Neural crest cell (in vitro differentiated cells): ENCODE measurements at places on chromosomes 16 and 17.

GRCh38 chr17:17664064-17664452 is 17.2 kb upstream of the RAI1 start:
- DNase-seq = no peak

GRCh38 chr16:2404099-2404498 is 25.1 kb upstream of the CCNF start:
- no peak for DNase-seq

DNA sequence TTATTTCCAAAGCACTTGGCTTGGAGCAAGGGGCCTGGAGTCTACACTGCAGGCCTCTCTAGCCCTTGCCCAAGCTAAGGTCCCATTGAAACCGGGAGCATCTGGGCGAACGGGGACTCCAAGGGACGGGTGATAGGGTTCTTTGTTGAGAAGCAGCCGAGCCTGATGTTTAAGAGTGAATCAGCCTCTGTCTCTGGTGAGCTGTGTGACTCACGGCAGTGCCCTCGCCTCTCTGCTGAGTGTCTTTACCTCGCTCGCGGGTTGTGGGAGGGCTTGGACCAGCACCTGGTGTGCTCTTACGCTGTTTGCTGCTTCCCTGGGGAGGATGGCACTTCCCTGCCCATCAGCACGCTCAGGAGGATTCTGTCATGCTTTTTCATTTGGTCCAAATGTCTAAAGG is 1.3 kb downstream of the HGS start:
- DNase-seq = no peak

DNA sequence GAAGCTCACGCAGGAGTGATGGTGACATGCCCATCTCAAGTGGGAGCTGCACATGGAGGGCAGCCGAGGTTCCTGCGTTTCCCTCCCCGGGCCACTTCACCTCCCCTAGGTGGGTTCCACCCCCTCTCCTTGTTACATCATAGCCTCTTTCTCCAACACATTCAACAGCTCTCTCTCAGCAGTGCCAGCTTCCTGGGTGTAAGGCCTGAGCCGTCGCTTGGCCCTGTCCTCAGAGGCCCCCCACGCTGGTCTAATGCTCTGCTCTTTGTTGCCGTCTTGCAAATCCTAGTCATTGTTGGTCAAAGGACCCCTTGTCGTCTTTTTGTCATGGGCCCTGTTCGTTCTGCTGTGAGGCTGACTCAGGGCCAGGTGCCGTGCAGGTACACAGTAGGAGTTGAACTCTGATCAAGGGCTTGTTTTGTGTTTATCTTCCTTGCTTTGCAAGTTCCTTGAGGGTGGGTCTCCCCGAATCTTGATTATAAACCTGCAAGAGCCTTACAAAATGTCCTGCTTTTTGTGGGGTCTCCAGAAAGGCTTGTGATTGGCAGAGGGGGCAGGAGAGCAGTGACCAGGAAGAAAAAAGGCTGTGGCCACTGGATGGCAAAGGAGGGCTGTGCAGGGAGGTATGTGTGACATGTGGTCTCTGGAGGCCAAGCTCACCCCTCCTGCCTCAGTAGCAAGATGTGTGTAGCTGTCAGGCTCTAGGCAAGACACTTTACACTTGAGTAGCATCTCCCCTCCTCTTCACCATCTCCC is 136.6 kb downstream of the CCDC182 start:
- DNase-seq = no peak

DNA sequence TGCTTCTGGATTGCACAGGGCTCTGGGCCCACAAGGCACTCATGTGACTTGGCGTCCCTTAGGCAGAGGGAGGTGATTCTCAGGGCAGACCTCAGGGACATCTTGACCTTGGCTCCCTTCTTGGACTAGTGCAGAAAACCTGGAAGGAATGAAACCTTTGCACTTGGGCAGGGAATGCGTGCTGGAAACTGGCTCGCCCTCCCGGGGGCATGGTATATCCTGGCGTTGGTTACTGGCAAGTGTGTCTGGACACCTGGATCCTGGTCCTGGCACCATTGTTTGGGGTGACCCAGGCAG is 63.5 kb upstream of the LGALS9 start:
- DNase-seq = no peak

- DNase-seq = no peak
These were observed 15.2 kb upstream of the MTSS2 start for GRCh38 chr16:70701036-70701435.

DNA sequence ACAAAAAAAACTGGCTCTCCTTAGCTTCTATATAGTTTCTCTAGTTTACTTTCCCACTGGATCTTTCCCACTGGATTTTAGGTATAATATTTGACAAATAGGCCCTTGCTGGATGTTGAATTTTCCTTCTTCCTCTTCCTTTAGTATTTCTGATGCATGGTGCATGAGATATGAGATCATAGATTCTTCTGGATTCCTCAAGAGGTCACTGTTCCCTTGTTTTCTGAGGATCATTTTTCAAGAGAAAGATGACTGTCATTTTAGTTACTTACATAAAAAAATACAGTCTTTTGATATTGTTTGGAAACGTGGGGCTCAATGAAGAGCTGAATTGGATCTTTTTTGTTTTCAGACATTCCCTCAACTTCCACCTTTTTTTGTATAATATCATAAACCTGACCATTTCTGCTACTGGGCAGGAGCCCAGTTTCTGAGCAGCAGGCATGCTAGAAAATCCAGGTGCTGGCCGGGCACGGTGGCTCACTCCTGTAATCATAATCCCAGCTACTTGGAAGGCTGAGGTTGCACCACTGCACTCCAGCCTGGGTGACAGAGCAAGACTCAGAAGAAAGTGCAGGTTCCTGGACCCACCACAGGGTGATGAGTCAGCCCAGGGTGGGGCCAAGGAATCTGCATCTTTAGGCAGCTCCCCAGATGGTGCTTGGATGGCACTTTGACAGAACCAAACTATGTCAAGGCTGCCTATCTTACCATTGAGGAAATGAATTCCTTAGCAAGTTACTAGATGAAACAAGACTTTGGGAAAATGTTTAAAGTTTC is 70.3 kb downstream of the SDR42E1 start:
- DNase-seq = no peak

DNA sequence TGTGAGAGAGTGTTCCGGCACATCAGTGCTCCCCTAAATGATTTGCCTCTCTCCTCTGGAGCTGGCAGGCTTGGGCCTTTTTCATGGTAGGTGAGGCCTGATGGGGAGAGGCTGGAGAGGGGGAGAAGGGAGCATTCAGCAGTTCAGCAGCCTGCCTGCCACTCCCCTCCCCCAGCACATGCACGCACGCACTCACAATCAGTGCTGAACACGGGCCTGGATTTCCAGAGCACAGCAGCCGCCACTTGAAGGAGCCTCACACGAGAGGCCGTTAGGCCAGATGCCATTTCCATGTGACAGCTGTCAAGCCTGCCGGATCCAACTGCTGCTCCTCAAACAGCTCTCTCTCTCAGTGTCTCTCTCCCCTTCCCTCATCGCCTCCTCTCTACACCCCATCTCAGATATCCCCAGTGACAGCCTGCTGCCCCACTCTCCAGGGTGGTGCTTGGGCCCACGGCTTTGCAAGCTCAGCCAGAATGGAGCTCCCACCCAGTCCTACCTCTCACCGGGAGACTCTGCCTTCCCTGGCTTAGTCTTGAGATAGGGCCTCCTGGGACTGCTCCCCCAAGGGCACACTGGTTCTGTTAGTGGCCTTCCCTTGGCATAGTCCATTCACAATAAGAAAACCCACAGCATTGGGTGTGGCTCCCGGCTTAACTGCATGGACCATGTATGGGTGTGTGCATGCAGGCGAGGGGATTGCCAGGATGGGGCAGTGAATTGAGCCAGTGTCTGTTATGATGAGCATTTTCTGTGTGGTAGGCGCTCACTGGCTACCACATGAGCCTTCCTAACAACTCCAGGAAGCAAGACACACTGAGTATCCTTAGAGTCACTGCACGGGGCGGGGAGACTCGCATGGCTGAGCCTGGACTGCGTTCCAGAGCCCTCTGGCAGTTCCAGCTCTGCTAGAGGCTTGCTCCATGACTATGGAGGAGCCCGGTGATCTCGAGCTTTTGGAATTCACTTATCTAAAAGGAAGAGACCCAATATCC is 226.2 kb downstream of the CCDC182 start:
- no peak for DNase-seq

- DNase-seq = no peak
These were observed 6.7 kb downstream of the RUNDC3A start for GRCh38 chr17:44314869-44315661.

DNA sequence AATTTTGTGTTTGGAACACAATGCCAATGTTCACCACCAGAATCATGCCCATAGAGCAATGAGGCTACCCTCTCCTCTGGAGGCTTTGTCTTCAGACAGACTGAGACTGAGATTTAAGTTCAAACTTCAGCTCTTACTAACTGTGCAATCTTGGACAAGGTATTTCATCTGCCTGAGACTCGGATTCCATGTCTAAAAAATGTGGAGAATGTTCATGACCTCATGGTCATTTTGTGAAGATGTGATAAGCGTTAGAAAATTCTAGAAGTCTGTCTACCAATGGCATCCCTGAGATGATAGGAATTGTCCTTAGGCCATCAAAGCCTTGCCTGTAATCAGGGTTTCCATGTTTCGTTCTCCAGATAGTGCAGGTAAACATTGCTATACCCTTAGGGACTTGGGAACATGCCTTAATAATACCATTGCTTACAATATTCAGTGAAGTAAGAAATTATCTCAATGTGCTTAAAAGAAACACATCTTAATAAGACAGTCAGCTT is 388.2 kb upstream of the MAF start:
- DNase-seq = no peak

DNA sequence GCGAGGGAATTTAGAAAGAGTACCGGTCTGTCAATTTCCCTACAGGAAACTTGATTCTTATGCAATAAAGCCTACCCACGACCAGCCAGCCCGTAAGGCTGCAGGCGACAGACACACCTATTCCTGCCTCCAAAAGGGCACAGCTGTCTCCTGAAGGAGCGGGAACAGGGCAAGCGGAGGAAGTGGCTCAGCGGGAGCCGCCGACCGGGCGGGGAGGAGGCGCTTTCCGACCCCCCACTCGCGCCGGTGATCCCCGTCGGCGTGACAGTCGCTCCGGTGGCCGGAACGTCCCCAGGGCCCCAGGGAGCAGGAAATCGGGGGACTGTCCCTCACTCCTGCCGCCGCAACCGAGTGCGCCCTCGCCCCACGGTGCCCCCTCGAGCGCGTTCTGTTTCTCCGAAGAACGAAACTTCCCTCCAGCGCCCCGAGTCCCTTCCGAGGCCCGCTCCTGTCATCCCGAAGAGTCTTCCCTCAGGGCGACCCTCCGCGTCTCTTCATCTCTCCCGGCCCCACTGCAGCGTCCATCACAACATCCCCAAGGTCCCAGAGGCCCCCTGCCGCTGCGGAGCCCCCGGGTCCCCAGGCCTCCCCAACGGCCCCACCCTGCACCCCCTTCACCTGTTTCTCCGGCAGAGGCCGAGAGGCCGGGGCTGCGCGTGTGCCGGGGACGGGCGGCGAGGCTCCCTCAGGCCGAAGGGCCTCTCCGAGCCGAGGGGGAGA is 421 bp downstream of the STAT3 start:
- peak; percentile 36 for DNase-seq

- no peak for DNase-seq
These were observed 57.2 kb downstream of the ACTG1 start for GRCh38 chr17:81455387-81455786.

- no peak for DNase-seq
These were observed 4.3 kb upstream of the CPSF4L start for GRCh38 chr17:73265646-73266640.

- DNase-seq = no peak
These were observed 93.3 kb downstream of the MYO1D start for GRCh38 chr17:32783602-32784001.

GRCh38 chr17:78763561-78763960 is 18.5 kb downstream of the CYTH1 start:
- DNase-seq = no peak

DNA sequence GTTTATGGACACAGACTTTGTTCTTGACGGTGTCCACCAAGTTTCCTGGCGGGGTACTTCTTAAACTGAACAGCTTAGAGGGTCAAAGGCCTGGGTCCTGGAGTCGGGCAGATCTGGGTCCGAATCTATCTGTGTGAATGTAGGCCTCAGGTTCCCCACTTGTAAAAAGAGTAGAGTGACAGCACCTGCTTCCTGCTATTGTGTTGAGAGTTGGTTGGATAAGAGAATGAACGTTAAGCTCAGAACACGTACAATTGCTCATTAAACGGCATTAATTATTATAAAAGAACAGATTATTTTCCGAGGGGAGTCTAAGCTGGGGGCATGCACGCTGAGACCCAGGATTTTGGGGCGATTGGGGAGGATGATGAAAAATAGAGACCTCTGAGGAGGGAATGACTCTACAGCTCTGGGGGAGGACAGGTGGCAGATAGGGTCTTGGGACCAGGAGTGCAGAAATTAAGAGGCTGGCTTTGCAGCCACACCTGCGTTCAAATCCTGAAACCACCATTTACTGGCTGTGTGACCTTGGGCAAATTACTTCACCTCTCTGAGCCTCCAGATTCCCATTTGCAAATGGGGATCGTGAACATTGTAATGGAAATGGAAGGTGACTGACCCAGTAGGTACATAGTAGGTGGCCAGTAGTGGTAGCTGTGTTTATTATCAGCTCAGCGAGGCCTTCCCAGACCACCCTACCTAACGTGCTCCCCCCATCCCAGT is 862 bp downstream of the CLEC16A start:
- DNase-seq = no peak

GRCh38 chr16:67907397-67908180 is 14.5 kb downstream of the PSKH1 start:
- no peak for DNase-seq

- no peak for DNase-seq
These were observed 7.4 kb downstream of the MAP3K3 start for GRCh38 chr17:63629627-63630026.

DNA sequence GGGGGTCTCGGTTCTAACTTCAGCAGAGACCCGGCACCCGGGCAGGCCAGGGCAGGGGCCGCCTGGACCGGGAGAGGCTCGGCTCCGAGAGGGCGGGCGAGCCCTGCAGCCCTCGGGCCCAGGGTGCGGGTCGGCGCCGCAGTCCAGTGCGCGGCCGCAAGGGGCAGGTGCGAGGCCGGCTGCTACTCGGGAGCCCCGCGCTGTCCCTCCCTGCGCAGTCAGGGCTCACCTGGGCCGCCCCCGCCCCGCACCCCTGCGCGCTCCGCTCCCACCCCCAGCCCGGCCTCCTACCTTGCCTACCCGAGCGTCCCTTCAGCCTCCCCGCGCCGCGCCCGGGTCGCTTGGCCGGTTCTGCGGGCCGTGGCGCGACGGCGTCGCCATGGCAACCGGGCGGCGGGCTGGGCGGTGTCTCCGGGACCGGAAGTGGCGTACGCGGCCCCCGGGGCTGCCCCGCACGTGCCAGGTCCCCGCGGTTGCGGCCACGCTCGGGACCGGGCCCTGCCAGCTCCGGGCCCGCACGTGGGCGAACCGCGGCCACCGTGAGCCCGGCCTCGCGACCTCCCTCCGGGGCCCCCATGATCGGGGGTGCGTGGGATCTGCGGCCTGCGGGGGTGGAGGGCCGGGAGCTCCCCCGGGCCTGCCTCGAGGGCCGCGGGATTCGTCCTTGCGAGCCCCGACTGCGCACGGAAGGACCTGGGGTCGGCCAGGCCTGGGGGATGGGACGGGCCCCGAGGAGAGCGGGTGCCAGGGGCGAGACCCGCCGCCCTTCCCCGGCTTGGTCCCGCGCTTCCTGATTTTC is at the start of gene CYB561:
TSS of gene CYB561 (minus strand) at position 353 of the 799 bp plus-strand sequence. CDS start 8,759 bp downstream, outside the sequence.
- peak; percentile 56 for DNase-seq

GRCh38 chr16:67930678-67931211 is 917 bp downstream of the CTRL start:
- DNase-seq = no peak

- DNase-seq = no peak
These were observed 575.5 kb upstream of the C16orf82 start for GRCh38 chr16:26491101-26491670.
